ENCODE measurements at places on chromosomes 4 and X.

- no peak for DNase-seq
Observed at GRCh38 chr4:16672421-16672820, 226.0 kb downstream of the LDB2 start.

DNA sequence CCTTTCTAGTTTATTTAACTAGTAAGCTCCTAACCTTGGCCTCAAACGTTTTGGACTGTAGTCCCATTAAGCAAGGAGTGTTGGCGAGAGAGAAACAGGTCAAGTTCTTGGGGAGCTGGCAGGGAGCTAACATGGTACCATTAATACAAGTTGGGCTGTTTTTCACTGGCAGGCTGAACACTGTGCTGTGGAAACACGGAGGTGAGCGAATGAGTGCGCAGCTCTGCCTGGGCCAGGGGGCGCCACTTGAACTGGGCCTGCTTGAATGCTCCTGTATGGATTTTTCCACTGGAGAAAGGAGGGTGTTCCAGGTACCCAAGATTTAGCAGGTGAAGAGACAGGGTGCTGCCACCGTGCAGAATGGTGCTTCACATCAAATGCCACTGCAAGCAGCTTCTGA is 7.4 kb upstream of the SMS start:
- DNase-seq = no peak

DNA sequence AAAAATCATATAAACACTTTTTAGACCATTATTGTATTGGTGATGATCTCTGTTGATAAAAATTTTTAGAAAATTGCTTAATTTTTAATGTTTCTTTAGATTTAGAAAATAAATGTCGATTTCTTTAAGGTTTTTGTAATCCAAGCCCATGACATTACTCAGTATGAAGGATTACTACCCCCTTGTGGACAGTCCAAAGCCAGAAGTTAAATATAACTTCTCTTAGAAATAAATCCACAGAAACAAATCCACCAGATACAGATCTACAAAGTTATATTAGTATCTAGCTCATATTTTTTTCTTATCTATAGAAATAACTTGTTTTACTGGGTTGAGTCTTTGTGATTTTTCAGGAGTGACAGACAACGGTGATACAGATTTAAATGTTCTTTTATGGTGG is 18.9 kb downstream of the TIFA start:
- DNase-seq = no peak

GRCh38 chr4:142126890-142127497 is 490.6 kb downstream of the IL15 start:
- DNase-seq = peak; percentile 64

DNA sequence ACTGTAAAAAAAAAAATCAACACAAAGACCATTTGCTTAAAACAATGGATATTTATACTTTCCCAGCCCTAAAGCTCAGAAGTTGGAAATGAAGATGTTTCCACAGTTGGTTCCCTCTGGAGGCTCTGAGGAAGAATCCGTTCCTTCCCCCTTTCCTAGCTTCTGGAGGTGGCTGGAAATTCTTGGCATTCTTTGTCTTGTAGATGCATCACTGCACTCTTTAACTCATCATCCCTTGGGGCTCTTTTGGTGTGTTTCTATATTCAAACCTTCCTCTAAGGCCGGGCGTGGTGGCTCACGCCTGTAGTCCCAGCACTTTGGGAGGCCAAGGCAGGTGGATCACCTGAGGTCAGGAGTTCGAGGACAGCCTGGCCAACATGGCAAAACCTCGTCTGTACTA is 78.7 kb downstream of the VCX3A start:
- no peak for DNase-seq

DNA sequence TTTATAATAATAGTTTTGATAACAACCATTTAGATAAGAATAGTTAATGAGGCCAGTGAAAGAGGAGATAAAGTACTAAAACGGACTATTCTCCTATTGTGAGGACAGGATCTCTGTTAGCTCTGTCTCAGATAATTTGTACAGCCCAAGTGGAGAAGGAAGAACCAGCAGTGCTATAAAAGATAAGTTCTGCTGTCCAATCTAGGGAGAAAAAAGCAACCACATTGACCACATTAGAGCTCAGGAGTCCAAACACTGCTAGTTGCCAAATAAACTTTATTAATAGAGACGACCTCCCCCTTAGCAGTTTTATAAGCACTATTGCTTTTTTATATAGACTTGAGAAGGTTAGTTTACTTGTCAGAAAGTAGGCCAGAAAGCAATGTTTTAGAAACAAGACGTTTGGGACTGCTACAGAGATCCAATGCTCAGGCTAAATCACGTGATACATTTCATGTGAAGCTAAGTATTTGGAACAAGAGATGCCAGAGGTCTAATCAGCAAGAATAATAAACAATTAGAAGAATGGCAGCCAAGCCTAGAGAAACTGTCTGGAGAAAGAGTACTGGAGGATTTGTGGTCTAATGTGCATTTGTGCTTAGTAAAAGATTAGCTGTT is 15.9 kb downstream of the IL15 start:
- peak; percentile 85 for DNase-seq

- DNase-seq = peak; percentile 3
Observed at GRCh38 chrX:108584617-108585211, 145.1 kb downstream of the COL4A5 start.

GRCh38 chr4:151251603-151252304 is 25.2 kb upstream of the PRSS48 start:
- no peak for DNase-seq

DNA sequence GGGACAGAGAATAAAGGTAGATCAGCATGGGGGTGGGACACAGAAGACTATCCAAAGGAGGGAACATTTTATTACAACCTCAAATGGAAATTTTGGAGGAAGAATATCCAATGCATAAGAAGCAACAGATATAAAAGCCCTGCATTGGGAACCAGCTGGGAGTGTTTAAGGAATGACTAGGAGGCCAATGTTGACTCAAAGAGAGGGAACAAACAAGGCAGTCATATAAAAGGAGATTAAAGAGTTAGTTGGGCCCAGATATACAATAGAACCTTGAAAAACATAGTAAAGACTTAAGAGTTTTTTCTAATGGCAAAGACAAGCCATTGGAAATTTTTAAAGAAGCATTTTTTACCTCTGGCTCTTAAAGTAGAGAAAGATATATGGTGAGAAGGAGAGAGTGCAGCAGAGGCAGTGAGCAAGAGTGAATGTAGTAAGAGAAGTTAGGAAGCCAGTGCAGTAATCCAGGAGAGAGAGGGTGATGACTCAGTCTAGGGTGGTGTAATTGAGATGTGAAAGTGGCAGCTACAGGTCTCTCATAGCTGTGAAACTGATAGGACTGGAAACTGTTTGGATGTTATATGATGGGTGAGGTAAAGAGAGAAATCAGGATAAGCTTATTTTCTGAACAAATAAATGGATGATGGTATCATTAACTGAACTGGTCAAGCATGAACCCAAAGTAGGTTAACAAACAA is 182.2 kb upstream of the ATOH1 start:
- peak; percentile 10 for DNase-seq

GRCh38 chr4:152266831-152267480 is 268.9 kb downstream of the FBXW7 start:
- no peak for DNase-seq

DNA sequence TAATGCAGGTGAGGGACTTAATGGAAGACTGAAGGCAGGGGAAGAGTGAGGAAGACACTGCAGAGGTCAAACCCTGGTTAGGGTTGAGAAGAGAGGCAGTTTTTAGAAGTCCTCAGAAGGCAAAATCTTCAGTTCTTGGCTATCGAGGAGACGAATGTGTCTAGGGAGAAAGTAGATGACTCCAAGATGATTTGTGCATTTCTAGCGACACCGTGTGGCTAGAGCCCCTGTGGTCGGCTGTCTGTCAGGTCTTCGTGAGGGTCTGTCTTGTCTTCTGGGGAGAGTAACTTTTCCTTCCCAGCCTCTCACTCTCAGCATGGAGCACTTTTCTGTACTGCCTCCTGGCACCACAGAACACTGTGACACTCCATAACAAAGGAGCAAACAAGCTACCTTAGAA is 458.1 kb downstream of the STIM2 start:
- DNase-seq = peak; percentile 42

GRCh38 chr4:3302173-3302785 is 9.5 kb downstream of the RGS12 start:
- DNase-seq = peak; percentile 47

DNA sequence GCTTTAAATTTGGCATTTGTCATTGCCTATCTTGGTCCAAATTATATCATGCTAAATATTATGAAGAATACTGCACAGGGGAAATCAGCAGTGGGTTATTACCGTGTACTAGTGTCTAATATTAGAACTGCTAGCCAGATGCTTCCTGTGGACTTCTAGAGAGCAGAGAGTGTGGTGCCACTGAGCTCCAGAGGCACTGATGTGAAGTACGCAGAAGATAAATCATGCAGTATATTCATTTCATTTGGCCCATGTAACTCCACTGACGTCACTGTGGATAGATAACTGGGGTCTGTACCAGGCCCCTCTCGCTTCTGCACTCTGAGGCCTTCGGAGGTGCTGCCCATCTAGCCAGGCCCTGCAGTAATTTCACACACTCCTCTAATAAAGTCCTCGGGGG is 80.0 kb downstream of the ALPK1 start:
- DNase-seq = no peak

DNA sequence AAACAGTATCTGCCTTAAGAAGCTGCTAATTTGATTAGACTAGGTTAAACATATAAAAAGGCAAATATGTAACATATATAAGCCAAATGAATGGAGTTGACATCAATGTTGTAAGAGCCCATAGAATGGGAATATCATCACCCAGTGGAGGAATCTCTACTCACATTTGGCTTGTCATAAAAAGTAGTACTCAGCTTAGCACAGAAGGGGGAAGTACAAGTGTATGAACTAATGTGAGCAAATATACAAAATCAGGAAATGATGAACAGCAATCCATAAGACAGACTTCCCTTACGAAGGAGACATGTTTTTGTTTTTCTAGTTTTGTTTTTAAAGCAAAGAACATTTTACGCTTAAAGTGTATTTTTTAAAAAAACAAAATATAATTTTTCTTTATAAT is 74.9 kb downstream of the MAB21L2 start:
- no peak for DNase-seq

DNA sequence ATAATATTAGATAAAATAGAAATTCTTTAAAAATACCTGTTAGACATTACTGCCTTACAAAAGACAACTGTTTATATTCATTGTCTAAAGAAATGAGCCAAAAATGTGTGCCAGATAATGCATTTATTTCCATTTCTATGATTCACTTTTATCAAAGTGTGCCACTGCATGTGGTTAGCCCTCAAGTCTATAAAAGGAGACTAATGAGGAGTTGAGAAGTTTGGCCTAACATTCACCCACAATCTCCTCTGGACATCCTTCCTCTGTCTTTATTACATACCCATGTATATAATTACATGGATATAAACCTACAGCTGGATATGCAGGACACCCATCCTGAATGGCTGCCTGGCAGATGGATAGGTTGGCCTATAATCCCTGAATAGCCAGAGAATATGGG is 42.6 kb upstream of the PDE5A start:
- DNase-seq = no peak

DNA sequence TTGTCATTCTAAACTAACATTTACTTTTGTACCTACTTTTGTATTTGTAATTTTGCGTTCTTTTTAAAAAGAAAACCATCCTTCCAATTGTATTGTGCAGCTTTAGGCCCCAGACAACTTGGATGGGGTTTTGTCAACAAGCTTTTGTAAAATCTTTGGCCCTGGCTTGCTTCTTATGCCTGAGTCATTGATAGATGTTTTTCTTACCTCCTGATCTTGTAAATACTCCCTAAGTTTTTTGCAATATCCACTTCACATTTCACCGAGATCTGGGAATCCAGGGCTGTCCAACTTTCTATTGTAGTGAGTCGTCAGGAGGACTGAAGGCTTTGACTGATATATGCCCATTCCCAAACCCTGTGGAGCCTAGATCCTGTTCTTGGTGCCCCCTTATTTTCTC is 126.9 kb upstream of the GUCY1A1 start:
- no peak for DNase-seq

DNA sequence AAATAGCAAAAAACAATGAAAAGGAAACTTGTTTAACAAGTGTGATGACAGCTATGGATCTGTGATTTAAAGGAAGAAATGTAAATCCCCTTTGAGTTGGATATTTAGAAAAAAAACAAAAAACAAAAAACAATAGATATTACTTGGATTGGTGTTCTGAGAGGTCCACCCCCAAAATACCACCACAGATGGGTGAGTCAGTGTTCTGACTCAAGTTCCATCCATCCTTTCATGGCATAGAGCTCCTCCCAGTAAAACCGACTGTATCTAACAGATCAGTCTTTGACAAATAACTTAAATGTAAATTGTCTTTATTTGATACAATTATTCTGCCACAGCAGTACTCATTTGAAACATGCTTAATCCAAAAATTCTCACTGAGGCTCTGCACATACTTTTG is 27.4 kb downstream of the TMPRSS11B start:
- no peak for DNase-seq

DNA sequence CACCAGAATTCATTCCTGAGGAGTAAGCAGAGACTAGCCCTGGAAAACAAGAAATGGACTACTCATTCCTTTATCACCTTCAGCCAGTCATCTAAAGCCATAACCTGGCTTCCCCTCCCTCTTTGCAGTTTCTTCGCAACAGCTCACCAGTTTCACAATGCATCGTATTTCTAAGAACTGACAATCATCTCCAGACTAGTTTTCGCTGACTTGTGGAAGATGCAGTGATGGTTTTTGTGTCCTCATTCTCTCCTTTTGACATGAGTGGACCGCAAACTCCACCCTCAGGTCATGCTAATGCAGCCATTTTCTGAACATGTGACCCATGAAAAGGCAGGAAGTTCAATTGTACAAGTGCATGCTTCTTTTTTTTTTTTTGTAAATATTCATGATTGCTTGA is 1203.5 kb downstream of the PCDH7 start:
- DNase-seq = no peak

GRCh38 chrX:138031715-138032114 is 465.8 kb downstream of the ZIC3 start:
- DNase-seq = no peak

- no peak for DNase-seq
Observed at GRCh38 chr4:102553982-102554381, 52.8 kb downstream of the NFKB1 start.

DNA sequence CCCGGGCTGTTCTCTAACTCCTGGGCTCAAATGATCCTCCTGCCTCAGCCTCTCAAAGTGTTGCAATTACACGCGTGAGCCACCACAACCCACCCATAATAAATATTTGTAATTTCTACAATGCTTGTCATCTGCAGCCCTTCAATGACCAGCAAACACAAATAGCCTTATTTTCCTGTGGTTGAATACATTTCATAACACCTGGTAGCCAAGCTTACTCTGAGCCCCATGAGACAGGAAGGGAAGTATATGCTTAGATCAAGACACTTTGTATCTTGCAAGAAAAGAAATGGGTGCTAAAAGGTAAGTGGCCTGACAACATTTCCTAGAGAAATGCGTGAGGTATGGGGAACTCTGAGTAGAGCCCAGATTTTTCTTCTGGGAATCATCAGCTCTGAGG is 56.9 kb upstream of the PDGFRA start:
- no peak for DNase-seq

DNA sequence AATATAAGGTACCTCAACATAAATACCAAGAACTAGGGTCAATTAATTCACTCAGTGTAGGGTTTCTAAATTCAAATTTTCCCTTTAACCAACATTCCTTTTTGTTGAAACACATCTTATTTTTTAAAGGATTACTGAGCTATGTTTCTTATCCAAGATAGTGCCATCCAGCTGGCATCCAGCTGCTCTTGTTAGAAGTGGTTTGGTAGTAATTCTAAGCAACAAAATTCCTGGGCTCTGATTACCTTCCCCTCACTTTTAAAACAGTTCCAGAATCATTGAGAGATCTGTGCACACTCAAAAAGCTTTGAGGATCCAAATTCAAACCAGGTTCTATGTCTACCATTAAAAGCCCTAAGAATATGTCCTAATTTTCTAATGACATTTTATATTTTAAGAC is 583.7 kb downstream of the TRIML1 start:
- DNase-seq = peak; percentile 15

GRCh38 chr4:148390311-148390710 is 51.9 kb downstream of the NR3C2 start:
- DNase-seq = no peak

Measured in H4 (cell line).